Astrocyte (in vitro differentiated cells and primary cell): ENCODE measurements at places on chromosomes 7 and 10.
A peak's percentile ranks its signal among the peaks of the same experiment; 100 is the strongest.

DNA sequence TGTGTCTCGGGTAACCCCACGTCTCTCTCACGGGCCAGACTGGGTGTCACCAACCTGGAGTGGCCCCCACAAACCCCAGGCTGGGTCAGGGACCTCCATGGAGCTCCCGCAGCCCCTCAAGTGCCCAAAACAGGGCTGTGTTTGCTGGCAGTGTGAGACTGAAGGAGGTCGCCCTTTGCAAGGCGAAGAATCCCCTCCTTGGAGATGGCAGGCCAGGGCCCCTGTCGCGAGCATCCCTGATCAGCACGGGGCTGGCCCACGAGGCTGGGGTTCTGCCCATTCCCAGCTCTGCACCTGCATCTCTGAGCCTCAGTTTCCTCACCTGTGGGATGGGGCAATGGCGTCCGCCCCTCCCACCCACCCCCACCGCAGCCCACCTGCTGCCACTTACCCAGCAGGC is 62.4 kb downstream of the SLC29A4 start:
- DNase-seq: no peak

DNA sequence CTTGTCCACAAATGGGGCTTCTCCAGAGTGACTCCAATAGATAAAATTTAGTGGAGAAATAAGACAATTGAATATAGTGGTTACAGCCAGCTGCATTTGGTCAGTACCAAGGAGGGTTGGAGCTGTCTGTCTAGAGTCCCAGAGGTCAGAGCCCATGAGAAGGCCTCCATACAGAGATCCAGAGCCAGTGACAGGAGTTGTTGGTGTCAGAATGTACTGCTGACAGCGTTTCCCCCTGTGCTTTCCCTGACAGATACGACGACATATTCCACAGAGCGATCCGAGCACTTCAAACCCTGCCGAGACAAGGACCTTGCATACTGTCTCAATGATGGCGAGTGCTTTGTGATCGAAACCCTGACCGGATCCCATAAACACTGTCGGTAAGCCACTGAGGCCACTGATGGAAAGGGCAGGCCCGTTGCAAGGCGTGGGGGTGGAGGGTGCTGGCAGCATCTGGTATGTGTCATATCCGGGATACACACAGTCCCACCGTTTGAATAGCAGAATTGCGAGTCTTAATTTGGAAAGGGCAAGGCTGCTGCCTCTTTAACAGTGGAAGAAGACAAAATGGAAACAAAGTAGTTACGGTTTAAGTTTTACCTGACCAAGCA is 483.6 kb downstream of the NRG3 start:
- DNase-seq: peak; percentile 4

DNA sequence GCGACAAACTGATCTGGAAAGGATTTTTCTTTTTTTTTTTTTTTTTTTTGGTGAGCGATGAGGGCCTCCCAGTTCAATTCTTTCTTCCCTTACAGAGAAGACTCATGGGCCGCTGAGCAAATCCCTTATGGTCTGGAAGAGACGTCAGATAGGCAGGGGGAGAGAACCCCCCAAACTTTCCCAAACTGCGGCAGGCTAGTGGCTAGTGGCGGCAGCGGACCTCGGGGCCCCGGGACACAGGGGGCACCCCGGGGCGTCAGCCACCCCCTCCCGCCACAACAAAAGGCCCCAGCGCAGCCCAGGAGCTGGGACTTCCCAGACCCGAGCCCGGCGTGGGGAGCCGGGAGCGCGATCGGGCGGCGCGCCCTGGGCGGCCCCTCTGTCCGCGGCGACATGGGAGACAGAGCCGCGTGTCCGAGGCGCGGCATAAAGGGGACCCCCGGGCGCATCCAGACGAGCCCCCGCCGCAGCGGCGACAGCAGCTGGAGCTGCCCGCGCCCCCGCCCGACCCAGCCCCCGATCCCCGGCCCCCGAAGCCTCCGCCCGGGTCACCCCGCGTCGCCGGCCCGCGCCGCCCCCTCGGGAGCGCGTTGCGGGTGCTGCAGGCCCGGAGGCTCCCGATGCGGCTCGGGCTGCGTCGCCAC is 755 bp downstream of the FAM171A1 start:
- no peak for DNase-seq

- no peak for DNase-seq
Measured at GRCh38 chr10:8577686-8578085, 523.2 kb downstream of the GATA3 start.

GRCh38 chr10:3142146-3142875 is 30.3 kb downstream of the PITRM1 start:
- DNase-seq: no peak

DNA sequence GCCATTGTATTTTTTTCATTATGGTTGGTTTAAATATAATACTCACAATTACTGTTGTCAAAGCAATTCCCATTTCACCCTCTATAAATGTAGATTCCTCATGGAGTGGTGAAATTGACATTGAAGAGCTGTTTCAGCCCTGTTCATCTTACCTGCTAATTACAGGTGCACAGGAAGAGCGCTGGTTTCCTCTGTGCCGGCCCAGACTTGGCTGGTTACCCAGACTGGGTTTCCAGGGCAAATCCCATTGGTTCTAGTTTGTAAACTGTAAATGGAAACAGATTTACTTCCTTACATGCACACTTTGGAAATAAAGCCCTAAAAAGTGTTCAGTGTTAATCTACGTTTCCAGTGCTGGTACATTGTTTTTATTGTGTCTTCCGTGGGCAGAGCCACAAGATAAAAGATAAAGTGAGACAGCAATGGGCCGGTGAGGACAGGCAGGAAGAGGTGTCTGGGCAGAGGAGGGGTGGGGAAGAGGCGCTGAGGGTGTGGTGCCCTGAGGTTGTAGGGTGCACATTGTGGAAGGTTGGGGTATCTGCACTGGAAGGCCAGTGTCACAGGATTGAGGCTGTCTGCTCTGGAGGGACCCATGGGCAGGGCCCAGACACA is 71.6 kb upstream of the ZPBP start:
- no peak for DNase-seq

DNA sequence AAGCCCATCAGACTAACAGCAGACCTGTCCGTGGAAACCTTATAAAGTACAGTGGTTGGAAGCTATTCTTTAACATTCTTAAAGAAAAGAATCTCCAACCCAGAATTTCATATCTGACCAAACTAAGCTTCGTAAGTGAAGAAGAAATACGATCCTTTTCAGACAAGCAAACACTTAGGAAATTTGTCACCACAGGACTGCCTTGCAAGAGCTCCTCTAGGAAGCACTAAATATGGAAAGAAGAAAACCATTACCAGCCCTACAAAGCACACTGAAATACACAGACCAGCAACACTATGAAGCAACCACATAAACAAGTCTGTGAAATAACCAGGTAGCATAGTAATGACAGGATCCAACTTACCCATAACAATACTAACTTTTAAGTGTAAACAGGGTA is 177.7 kb upstream of the PRSS1 start:
- no peak for DNase-seq

- DNase-seq: no peak
Measured at GRCh38 chr10:100983868-100984671, 3.2 kb downstream of the MRPL43 start.

GRCh38 chr10:130545122-130545521 is 408.9 kb downstream of the GLRX3 start:
- no peak for DNase-seq

DNA sequence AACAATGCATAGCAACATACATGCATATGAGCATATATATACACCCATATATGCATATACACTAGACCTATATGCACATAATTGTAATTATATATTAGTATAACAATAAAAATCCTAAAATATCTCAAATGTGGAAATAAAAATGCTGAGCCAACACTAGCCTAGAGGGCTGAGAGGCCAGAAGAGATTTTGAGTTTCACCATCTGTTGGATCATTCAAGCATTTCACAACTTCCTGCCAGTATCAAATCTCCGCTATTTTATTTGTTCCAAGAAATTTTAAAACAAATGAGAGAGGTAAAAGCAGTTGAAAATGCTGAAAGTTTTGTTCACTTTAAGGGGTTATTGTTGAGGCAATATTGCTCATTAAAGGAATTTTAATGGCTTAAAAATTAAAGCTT is 187.0 kb downstream of the PCDH15 start:
- no peak for DNase-seq

DNA sequence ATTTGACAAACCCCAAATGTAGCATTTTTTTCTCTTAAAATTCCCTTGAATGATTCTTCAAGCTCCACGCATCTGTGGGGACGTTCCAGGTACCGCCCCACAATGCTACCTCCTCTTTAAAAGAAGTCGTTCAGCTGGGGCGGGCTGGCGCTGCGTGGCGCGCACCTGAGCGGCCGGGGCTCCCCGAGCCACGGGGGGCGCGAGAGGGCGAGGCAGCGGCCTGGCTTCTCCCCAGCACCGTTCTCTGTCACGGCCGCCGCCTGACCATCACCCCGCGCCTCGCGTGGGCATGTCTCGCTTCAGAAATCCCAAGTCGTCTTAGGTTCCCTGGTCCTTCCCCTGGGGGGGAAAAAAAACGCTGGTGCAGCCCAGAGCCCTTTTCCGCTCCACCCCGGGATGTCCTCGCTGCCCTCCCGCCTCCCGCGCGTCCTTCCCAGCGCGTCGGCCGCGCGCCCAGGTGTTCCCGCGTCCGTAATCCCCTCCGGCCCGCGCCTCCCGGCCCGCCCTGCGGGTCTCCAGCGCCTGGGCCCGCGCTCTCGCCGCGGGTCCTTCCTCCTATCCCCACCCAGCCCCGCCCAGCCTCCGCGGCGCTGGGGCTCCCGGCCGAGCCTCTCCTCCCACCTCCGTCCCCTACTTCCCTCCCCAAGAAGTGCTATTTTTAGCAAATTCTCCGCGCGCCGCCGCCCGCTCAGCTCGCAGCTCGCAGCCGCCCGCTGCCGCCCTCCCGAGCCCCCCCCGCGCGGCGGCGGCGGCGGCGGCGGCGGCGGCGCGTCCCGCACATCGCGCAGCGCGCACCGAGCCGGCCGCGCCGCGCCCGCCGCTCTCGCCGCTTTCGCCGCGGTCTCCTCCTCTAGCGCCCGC is 58.7 kb upstream of the PRPS1L1 start:
- DNase-seq: peak; percentile 19

DNA sequence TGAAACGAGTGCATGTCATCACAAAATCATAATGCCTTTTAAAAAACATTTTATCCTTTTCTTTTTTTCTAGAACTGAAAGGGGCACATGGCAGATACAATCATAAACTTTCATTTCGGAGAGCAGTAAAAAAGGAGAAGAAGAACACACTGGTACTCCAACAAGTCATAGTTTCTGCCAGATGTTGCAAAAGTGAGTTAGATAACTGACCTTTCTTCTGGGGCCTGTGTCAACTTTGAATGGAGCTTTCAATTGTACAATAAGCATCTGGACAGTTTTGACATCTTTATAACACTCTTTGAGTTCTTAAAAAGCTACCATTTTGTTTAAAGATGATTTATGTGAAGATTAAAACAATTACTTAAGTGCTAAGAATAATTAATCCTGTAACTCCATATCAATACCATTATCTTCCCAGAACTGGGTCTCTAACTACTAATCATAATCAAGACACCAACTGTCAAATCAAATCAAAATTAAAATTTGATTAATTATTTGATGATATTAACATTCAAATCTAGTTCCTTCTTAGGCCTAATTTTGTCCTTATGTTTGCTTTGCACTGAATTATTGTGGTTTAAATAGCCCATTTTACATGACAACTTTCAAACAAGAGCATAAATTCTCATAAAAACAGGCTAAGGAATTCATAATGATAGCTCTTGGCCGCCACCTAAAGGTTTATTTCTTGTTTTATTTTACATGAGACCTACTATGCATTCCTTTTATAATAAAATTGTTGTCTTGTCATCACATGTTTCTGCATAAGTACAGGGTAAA is 19.5 kb upstream of the ITGB8 start:
- DNase-seq: no peak

- no peak for DNase-seq
Measured at GRCh38 chr7:158313931-158314330, 273.7 kb downstream of the PTPRN2 start.

GRCh38 chr10:99630433-99630832 is 10.2 kb upstream of the SLC25A28 start:
- peak; percentile 42 for DNase-seq

DNA sequence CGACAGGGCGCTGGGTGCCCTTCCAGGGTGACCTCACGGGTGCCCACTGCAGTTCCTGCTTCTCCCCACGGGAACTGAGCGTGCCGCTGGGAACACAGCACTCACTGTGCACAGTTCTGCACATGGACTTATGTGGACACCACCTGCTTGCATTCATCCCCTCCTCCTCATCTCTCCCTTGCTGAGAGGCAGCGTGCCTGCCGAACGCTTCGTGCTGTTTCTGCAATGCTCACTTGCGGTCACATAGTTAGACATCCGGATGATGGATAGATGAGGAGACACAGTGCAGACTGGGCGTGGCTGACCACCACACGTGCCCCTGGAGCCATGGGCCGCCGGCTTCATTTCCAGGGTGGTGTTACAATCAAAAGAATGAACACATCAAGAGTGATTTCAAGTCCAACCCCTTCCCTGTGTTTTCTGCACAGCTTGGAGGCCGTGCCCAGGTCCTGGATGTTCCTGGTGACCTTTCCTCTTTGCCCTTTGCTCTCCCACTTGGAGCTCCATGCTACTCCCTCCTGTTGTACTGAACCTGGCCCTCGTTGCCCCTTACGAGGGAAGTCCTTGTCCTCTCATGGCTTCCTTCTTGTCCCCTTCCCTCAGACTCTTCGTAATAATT is 119.4 kb downstream of the VIPR2 start:
- DNase-seq: no peak

GRCh38 chr7:93402944-93403343 is 170.8 kb downstream of the VPS50 start:
- no peak for DNase-seq

GRCh38 chr10:65065278-65065677 is 1544.1 kb downstream of the REEP3 start:
- no peak for DNase-seq

DNA sequence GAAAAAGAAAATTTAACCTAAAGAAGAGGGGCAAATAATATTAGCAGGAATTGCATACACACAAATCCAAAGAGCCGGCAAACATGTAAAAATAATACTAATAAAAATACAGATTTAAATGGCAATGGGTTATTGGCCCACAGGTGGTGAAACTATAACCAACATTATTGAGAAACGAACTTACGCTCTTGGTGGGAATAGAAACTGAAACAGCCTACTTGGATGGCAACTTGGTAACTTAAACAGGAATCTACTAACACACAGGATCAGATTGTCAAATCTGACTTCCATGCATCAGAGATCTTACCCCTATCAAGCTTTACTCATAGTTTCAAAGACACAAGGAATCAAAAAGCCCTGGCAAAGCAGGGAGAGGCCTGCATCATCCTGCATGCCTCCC is 66.5 kb downstream of the ANLN start:
- DNase-seq: no peak

DNA sequence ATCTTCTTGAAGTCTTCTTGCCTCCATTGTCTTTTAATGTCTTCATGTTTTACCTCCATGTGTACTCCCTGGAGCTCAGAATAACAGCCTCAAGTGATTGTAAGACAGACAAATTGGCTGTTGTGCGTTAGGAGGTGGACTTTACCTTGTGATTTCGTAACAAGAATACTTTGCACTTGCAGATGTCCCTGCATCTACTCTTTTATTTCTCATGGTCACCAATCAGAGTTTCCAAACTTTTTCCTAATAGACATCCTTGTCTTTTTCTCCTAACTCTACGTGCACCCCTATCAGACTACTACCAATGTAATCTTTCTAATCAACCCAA is 172.3 kb downstream of the NRP1 start:
- DNase-seq: no peak

GRCh38 chr10:26799342-26799741 is 61.4 kb downstream of the ABI1 start:
- no peak for DNase-seq
